ENCODE measurements at places on chromosomes 5 and 9. TPM values are rescaled to one million over a fixed set of nuclear protein-coding genes. Genes with fewer than 3 reads are reported as not detected.

GRCh38 chr5:111488353-111488752 is 24.0 kb downstream of the STARD4 start:
- DNase-seq = no peak

PCDHGA6 gene
- polyA plus RNA-seq = 1.8 TPM

DNA sequence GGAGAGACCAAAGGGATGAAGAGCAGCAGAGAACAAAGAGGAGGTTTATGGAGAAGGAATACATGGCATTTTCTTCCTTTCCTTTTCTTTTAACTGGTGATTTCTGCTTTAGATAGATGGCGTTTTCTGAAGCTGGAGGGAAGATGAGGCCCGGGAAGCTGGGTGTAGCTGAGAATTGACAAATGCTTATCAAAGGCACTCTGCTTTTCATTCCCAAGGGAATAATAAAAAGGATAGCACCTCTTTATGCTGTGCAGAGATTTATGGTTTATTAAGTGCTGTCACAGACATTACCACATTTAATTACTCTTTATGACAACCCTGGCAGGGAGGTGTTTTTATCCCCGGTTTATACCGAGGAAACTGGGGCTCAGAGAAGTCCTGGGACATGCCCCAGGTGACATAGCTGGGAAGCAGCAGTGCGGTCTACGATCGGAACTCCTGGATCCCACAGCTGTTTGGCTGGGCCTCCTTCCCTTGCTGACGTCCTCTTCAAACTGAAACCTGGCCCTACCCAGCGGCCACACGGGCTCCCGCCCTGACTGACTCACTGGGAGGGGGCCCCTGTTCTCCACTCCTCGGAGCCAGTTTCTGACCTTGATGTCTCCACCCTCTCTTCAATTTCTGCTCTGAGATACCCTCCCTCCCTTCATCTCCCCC is 8.2 kb upstream of the EPB41L4B start:
- peak; percentile 57 for DNase-seq

- peak; percentile 70 for DNase-seq
Observed at GRCh38 chr9:88184976-88185375, 46.7 kb upstream of the SPATA31C2 start.

GRCh38 chr5:126732716-126733115 is 44.2 kb upstream of the LMNB1 start:
- no peak for DNase-seq

- no peak for DNase-seq
Observed at GRCh38 chr5:155260798-155261197, 247.2 kb downstream of the KIF4B start.

PCDHGB6 gene
- 2.1 TPM for polyA plus RNA-seq

DNA sequence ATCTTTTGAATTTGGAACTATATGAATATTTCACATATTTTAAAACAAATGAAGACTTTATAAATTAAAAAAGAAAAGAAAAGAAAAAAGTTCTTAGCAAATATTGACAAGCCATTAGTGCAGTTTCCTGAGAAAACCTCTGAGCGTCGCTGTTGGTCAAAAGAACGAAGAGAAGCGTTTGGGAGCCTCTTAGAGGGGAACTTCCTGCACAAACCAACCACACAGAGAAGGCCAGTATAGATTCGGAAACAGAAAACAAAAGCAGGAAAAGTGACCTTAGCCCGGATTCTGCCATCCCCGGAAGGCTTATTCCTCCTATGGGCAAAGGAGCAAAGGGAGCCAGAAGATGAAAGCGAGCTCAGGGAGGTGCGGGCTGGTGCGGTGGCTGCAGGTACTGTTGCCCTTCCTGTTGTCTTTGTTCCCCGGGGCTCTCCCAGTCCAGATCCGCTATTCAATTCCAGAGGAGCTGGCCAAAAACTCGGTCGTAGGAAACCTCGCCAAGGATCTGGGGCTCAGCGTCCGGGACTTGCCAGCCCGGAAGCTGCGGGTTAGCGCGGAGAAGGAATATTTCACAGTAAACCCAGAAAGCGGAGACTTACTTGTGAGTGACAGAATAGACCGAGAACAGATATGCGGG is at the start of gene PCDHGB2:
PCDHGB2 (plus strand) TSS at position 205 of the 637 bp plus-strand sequence; CDS start at position 347, 142 bp downstream.
- no peak for DNase-seq

DNA sequence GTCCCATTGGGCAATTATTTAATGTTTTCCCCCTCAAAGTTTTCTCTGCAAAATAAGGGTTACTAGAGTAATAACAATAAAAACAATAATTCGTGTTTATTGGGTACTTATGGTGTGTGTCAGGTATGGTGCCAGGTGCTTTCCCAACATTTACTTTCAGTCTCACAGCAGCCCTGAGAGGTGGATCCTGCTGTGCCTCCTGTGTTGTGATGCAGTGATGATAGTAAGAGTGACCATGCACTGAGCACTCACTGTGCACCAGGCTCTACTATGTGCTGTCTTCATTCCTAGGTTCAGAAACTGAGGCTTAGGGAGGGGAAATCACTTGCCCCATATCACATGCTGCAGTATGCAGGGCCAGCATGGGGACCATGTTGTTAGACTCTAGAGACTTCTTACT is 15.5 kb downstream of the OTULINL start:
- DNase-seq = no peak

GRM6 gene
- 0.29 TPM for polyA plus RNA-seq

- peak; percentile 55 for DNase-seq
Observed at GRCh38 chr9:123401879-123402513, 46.0 kb downstream of the CRB2 start.

DCTN3 gene
- polyA plus RNA-seq = 82.9 TPM

DNA sequence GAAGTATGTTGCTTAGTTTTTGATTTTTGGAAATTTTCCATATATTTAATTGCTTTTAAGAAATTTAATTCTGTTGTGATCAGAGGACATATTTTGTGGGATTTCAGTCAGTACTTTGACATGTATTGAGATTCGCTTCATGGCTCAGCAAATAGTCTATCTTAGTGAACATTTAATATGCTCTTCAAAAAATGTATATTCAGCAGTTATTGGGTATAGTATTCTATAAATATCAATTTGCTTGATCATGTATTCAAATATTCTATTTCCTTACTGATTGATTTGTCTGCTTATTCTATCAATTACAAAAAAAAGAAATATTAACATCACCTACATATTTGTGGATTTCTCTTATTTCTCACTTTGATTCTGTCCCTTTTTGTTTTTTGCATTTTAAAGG is 79.5 kb upstream of the HAND1 start:
- no peak for DNase-seq

GRCh38 chr9:15927161-15927560 is 374.3 kb downstream of the CCDC171 start:
- DNase-seq = no peak

- no peak for DNase-seq
Observed at GRCh38 chr5:41191249-41191648, 22.1 kb downstream of the C6 start.

SCGB3A1 gene
- polyA plus RNA-seq = 0.82 TPM

GRCh38 chr5:150648294-150649107 is 8.0 kb downstream of the SYNPO start:
- no peak for DNase-seq

DNA sequence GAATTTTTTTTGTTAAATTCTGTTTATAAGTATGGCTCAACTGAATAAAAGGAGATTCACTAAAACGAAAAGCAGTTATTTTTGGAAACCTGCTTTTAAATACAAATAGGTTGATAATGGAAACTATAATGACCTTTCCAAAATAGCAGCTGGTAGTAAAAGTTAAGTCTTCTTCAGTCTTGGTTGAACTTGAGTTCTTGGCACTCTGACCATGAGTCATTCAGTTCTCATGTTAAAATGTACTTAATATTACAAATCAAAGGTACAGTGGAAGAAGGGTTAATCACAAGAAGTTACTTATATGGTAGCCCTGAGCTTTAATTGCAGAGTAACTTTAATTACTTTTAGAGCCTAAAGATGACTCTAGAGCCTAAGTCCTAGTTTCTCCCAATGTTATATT is 62.1 kb downstream of the KLF9 start:
- no peak for DNase-seq

GRCh38 chr5:57989378-57989777 is 470.5 kb downstream of the PLK2 start:
- no peak for DNase-seq

PJA2 gene
- 77.3 TPM for polyA plus RNA-seq

GRCh38 chr5:8953911-8954438 is 591.9 kb downstream of the SEMA5A start:
- no peak for DNase-seq

- no peak for DNase-seq
Observed at GRCh38 chr9:78746010-78746409, 449.1 kb downstream of the PSAT1 start.

DNA sequence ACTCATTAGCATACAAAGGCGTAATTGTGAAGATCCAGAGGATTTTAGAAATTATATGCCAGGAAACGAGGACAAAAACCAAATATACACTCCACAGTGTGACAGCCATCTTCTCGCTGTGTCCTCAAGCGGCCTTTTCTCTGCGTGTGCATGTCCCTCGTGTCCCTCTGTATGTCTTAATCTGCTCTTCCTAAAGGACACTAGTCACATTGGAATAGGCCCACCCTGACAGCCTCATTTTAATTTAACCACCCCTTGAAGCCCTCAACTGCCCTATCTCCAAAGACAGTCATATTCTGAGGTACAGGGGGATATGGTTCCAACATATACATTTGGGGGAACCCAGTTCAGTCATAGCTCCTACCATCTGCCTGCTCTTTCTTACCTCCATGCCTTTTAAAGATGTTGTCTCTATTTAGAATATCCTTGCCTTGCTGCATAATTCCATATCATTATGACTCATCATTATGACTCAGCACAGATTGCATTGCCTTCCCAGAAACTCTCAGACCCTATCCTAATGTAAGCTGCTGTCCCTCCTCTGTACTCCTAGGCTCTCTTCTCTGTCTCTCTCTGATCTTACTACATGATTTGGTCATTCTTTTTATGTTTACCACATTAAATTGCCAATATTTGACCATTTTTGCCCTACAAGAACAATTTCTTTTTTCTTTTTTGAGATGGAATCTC is 210.9 kb downstream of the AOPEP start:
- no peak for DNase-seq

GRCh38 chr5:10451137-10451824 is 9.6 kb downstream of the ROPN1L start:
- no peak for DNase-seq

BASP1 gene
- polyA plus RNA-seq = 5.6 TPM

Measured in testis (tissue), 5 donors.